ENCODE measurements at places on chromosomes 11 and 22.

GRCh38 chr11:41281131-41281742 lies 178.2 kb downstream of the LRRC4C start:
- no peak for DNase-seq

- DNase-seq: no peak
Measured at GRCh38 chr22:44752285-44753188, at the start of gene ARHGAP8. ARHGAP8 (plus strand) TSS chr22:44752575; CDS start chr22:44786528, 33,953 bp downstream.

- no peak for DNase-seq
Measured at GRCh38 chr11:75679566-75679965, 10.7 kb upstream of the MAP6 start.

DNA sequence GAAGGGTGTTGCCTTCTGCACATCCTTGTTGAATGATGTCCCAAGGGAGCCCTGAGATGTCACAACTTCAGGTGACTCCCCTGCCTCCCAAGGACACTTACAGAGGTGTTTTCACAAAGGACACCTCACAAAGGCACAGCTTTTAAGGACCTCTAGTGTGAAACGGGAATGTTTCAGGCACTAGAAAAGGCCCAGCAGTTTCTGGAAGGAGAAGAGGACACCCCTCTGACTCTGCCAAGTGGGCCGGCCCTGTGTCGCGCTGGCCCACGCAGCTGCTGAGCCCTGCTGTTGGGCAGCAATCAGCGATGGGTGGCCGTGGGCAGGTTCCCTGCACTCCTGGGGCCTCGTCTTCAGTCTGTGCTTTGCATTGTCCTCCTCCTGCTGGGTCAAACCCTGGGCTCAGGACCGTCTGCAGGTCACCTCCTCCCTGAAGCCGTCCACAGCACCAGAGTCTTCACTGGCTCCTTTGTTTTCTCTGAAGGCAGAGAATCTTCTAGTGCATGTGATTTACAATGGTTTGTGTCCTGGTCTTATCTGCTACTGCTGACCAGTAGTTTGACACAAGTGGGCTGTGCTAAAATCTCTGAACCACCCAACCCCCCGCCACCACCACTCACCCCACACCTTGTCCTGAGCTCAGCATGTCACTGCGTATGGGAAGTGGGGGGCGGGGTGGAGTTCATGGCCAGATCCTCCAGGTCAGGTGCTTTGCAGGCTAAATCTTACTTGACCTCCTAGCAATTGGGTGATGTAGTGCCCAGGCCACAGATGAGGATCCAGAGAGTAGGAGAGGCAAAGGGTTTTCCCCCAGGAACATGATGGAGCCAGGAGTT lies 3.2 kb downstream of the LINC01488 start:
- DNase-seq: no peak

DNA sequence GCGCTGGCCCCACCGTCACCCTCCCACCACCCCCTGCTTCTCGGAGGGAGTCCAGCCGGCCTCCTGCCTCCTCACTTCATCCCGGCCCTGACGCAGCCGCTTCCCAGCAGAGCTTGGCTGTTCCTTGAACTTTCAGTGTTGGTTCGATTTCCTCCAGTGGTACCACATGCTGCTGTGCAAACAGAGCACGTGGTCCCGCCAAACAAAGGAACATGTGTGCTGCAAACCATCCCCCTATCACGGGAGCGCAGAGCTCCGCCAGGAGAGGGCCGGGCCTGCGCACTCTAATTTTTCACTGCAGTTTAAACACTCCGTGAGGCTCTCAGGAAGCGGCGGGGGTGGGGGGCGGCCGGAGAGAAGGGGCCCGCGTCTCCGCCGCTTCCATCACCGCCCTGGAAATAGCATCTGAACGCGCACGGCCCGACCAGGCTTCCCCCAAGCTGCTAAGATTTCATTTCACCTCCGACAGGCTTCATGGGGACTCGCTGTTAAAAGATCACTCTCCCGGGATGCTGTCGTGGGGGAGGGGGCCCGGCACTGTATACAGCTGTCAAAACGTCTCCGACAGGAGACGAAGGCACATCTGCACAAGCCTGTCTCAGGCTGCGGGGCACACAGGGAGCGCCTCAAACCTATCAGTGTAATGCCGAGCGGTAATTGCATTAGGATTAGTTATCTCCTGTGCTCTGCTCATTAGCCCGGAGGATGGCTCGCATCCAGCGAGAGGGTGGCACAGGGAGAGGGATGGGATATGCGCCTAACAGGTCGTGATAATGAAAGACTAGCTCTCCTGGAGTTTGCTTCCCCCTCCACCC lies 269.9 kb upstream of the SORL1-AS1 start:
- DNase-seq: peak; percentile 91

GRCh38 chr22:32917577-32918354 lies 116.3 kb downstream of the TIMP3 start:
- no peak for DNase-seq

GRCh38 chr11:34044664-34045485 lies 6.7 kb upstream of the CAPRIN1 start:
- DNase-seq: peak; percentile 91

DNA sequence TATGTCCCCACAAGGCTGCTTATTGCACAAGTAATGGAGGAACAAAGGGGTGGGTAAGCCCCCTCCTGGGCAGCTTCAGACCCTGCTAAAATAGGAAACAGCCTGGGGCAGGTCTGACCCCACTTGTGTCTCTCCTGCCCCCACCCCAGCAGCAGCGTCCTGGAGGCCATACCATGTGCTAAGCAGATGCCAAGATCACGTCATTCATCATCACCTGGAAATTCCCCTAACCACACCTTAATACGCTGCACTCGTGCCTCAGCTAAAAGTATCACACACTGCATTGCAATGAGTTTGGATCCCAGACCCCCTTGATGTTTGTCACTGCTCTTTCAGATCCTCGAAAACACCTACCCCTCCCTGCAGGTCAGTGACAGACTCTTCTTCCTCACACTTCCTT lies 27.8 kb upstream of the GGTLC2 start:
- DNase-seq: no peak

DNA sequence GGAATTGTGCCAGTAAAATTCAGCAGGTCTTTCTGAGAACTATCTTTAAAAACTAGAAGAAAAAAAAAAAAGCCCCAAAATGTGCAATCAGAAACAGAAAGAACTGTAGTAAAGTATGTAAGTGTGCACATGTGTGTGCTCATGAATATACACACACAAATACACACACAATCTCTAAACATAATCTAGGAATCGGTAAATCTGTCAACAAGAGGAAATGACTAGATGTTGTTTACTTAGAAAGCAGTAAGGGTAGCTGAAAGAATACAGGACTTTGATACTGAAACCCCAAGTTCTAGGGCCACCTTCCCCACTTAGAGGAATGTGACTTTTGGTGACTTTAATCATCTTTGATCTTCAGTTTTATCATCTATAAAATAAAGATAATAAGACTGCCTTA lies 13.2 kb downstream of the UEVLD start:
- no peak for DNase-seq

- peak; percentile 15 for DNase-seq
Measured at GRCh38 chr22:42114721-42115120, 15.9 kb downstream of the CYP2D6 start.

DNA sequence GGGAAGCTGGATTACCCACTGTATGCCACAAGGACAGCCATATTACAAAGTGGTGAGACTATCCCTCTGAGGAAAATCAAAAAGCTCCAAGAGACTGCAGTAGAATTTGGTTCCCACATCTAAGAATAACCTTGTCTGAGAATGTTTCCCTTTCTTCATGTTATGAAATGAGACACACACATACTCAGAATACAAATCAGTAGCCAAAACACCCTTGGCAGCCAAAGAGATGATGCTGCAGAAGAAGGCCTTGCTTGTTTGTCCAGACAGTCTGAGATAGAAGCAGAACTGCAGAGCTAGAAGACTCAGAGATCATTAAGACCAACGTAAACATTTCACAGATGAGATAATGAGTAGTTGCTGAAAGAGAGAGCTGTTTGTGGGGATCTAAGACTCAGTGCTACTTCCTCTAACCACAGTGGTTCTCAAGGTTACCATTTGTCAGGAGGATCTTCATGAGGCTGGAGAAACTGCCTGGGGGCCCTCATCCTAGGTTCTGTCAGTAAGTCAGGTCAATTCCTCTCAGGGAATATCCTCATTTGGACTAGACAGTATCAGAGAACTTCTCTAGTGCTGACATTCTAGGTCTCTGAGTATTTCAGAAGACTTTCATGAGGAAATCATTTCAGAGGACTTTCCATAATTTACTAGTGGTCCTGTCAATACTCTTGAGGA lies 38.9 kb downstream of the RELT start:
- peak; percentile 52 for DNase-seq

GRCh38 chr22:31954535-31955523 lies 10.5 kb downstream of the YWHAH start:
- no peak for DNase-seq

GRCh38 chr11:99554232-99554903 lies 533.6 kb downstream of the CNTN5 start:
- peak; percentile 15 for DNase-seq

DNA sequence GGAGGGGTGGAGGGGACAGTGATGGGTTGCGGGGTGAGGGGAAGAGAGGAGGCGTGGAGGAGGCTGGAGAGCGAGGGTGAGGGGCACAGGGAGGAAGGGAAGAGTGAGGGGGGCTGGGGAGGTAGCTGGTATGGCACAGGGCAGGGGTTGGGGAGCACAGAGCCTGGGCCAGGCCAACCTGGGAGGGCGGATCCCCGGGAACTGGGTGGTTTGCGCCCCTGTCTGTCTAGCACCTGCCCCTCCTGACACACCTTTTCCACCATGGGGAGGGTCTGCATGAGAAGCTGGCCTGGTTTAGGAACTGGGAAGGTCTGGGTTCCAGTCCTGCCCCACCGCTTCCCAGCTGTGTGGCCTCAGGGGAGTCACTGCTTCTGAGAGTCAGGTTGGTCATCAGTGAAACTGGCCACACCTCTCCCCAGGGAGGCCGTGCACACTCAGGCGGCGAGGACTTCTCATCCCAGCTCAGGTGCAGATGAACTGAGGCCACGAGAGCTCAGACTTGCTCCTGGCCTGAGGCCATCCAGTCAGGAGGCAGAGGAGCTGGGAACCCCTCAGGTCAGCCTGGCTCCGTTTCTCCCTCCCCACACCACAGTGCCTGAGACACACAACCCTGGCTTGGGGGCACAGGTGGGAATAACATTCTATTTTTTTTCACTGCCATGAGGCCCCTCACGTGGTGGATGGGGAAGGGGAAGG lies 95.6 kb downstream of the PHF21B start:
- no peak for DNase-seq

- no peak for DNase-seq
Measured at GRCh38 chr11:128568166-128568778, 19.1 kb downstream of the ETS1 start.

GRCh38 chr11:122209619-122210366 lies 93.8 kb upstream of the BLID start:
- peak; percentile 86 for DNase-seq

Measured in adipocyte (in vitro differentiated cells).